Right hindlimb (tissue), 1 donor: ENCODE measurements at places on chromosomes 2 and 18.

DNA sequence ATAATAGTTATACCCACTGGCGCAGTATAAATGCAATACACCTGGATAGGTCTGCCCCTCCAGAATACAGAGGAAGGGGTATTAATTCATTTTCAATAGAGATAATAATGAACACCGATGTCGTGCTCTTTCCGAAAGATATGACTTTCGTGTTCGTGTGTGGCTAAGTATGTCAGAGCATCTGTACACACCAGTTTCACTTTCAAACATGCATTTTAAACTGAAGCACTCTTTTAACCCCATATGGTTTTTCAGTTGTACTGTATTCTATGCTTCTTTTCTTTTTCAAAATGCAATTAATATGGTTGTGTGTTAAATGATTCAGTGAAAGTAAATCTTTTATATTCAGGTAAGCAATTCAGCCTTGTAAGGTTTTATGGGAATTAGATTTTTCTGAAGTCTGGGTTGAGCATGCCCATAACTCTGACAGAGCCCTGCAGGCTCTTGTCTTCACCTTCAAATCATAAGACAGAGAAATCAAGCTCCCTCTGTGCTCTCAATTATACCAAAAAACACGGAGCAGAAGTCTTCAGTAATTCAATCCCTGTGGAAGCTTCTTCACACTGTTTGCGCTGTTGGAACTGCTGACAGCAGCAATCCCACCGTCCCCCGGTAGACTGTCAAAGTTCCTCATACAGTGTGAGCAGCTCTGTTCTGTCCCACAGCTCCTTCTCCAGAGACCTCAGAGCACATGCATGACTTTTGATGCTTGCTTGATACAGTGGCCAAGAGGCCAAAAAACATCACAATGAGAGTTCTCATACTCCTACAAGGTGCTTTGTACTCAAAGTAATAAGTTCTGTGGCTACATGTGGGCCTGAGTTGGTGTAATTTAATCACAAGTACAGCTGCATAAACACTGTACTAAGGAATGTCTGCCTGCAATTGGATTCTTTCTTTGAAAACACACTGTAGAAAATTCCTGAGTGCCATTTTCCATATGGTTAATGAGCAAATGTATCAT is 186.8 kb downstream of the ZNF521 start:
- peak; percentile 51 for DNase-seq

GRCh38 chr2:191892391-191892790 is 45.5 kb upstream of the CAVIN2 start:
- no peak for DNase-seq

- DNase-seq, result no peak
Observed at GRCh38 chr2:176494949-176495353, 225.7 kb downstream of the MTX2 start.

- peak; percentile 76 for DNase-seq
Observed at GRCh38 chr2:70143314-70144150, 47.3 kb downstream of the C2orf42 start.

DNA sequence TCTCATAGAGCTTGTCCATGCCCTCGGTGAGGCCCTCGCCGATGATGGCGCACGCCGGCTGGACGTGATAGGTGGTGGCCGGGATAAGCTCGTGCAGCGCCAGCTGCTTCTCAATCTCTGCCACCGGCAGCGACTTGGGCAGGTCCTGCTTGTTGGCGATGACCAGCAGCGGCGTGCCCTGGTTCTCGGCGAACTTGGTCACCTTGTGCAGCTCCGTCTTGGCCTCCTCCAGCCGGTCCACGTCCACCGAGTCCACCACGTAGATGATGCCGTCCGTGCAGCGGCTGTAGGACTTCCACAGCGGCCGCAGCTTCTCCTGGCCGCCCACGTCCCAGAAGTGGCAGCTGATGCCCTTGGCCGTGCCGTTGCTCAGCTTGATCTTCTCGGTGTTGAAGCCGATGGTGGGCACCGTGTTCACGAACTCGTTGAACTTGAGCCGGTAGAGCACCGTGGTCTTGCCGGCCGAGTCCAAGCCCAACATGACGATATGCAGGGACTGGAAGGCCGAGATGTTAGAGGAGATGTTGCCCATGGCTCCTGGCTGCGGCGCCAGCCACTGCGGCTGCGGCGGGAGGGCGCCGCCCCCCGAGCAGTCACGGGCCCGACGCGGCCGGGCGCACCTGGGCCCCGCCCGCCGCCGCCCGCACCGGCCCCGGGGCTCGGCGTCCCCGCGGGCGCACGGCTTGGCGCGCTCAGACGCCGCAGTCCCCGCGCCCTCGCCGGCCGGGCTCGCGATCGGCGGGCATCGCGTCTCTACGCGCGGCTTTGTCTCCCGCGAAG is 636 bp downstream of the ARL4C start:
- peak; percentile 31 for DNase-seq

DNA sequence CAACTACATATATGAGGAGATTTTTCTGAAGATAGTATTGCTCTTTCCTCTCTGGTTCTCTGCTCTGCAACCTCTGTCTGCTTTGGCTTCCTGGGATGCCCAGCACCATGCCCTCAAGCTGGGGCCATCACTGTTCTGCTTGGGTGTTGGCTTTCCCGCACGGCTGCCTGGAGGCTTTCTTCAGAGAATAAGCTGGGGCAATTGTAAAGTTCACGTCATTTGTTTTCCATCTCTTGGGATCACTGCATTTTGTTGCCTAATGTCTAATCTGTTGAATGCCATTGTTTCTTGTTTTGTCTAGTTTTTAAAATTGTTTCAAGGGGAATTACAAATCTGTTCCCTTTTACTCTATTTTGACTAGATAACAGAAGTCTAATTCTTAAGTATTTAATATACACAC is 437.3 kb upstream of the NRP2 start:
- DNase-seq, result no peak
